ENCODE measurements at places on chromosomes 13 and 19. TPM values are rescaled to one million over a fixed set of nuclear protein-coding genes. Genes with fewer than 3 reads are reported as not detected.

DNA sequence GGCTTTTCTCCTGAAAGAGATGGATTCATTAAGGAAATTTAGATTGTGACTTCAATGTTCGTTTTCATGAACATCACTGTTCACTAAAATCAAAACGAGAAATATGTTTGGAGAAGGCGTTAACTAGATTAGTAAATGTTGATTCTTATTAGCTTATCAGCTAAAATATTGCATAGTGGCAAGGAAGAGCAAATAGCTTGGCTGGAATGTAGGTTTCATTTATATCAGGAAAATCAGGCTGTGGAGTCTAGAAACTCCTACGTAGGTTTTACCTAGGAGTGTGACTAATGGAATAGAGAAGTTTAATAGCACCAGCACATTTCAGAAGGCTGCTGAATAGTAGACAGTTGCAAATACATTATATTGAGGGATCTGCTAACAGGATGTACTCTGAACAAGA lies 344.9 kb downstream of the LIG4 start:
- DNase-seq: no peak

GRCh38 chr19:5147074-5147977 lies 178.4 kb downstream of the KDM4B start:
- DNase-seq: no peak

GRCh38 chr19:41409288-41409687 lies 11.7 kb downstream of the BCKDHA start:
- no peak for DNase-seq

The INTS6 gene
- 29.1 TPM for total RNA-seq

Measured in posterior vena cava (tissue), 2 donors.